ENCODE measurements at places on chromosomes 7 and 10.
A peak's percentile ranks its signal among the peaks of the same experiment; 100 is the strongest.

GRCh38 chr7:81301815-81302214 is 383.0 kb upstream of the SEMA3C start:
- DNase-seq, result no peak

GRCh38 chr10:73095481-73096021 is 1.1 kb downstream of the P4HA1 start:
- no peak for DNase-seq

- DNase-seq, result no peak
Measured at GRCh38 chr7:92832534-92833023, 3.8 kb downstream of the CDK6 start.

- peak; percentile 25 for DNase-seq
Measured at GRCh38 chr7:28062197-28062991, 118.2 kb downstream of the JAZF1 start.

DNA sequence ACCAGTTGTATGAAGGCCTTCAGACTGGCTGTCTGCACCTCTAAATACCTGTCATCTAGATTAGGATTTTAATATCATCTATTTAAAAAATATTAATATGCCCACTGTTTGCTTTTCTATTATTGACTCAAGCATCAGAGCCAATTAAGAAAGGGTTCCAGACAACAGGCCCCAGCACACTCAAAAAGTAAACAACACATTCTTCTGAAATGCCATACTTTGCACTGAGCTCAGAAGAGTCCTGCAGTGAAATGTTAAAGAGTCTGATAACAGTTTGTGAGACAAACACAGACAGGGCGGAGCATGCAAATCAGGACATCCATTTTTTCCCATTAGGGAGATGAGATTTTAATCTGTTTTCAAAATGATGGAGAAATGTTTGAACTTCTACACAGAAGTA is 45.9 kb upstream of the KLF6 start:
- DNase-seq, result no peak

DNA sequence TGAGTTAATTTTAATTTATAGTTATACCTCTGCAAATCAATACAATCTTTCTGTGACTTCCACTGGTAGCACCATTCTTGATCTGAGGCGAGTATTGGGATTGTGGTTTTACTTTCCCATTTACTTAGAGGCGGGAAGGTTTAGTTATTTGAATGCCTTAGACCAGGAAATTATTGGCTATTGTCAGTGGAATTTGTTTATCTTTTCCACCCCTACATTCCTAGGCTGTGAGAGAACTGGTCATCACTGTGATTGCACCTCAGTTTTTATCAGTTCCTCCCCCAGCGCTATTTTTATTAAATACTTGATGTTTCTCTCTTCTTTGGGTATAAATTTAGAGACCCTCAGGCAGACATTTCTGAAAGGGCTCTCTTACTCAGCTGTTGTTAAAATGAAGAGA is 29.9 kb downstream of the CDK14 start:
- DNase-seq, result no peak

GRCh38 chr7:155706376-155706775 is 61.9 kb downstream of the RBM33 start:
- DNase-seq, result no peak

GRCh38 chr10:67077376-67077775 is 151.5 kb downstream of the LRRTM3 start:
- DNase-seq, result no peak

DNA sequence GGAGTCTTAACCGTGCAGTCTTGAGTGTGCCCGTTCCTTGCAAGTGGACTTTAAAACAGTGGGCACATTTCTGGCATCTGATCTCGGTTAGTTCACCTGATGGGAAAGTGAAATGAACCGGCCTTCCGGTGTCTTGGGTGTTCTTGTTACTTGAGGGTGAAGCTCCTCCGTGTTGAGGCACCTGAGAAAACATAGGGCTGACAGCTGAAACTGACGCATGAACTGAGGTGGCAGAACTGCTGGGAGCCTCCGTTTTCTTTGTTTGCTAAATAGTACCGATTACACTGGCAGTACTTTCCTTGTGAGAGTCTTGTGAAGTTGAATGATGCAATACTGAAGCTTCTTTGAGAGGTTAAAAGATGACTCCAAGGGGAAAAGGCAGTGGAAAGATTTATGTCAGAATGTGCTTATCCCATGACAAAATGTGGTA is 62.8 kb upstream of the SAMD8 start:
- no peak for DNase-seq

DNA sequence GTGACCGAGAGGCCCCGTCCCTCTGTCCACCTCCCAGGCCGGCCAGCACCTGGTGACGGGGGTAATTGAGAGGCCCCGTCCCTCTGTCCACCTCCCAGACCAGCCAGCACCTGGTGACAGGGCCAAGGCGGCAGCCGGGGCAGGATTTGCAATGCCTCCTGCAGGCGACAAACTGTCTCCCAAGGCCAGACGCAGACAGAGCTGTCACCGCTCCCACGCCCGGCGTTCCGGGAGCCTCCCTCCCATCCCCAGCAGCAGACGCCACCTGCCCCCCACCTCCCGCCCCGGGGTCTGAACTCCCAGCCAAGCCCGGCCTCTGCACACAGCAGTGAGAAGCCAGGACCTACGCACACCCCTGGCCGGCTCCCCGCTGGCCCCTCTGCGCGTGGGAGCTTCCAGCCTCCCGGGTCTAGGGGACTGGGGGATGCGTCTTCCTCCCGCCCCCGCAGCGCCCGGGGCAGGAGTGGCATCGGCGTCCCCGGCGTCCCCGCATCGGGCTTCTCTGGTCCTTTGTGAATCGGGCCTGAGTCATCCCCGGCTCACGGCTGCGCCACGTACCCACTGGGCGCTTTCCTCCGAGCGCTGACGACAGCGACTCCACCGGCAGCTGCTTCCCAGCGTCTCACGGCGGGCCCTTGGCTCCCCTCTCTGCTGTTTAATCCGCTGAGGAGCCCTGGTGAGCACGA is 95.1 kb upstream of the DIP2C start:
- peak; percentile 15 for DNase-seq

DNA sequence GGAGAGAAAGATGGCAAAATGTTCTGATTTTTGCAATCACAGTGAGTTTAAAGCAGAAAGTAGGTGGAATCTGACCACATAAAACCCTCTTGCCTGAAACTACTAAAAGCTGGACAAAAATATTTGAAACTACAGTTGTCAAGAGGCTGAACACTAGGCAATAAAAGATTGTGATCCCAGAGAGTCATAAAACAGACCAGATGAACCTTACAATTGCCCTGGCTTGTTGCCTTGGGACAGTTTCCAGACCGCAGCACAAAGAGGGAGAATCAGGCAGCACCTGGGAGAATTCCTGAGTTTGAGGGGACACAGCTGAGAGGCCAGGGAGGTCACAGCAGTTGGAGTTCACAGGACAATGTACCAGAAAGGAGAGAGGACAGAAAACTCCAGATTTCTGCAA is 107.3 kb upstream of the NANOS1 start:
- DNase-seq, result no peak

GRCh38 chr10:14876764-14877163 is 1.9 kb upstream of the SUV39H2 start:
- DNase-seq, result no peak

DNA sequence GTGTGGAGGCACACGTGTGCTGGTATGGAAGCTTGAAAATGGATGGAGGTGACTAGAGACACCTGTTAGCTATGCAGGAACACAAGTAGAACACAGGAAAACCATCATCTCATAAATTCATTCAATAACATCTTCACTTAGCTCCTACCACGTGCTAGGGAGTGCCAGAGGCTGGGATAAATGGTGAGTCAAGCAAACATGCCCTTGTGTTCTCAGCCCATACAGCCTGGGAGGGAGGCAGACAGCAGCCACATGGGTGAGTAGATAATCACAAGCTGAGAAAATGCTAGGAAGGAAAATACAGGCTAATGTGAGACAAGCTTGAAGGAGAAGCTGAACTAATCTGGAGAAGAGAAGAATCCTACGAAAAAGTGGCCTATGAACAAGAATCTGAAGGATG is 468.0 kb upstream of the ZMIZ1 start:
- no peak for DNase-seq

- DNase-seq, result no peak
Measured at GRCh38 chr7:55127622-55128081, 108.8 kb downstream of the EGFR start.

DNA sequence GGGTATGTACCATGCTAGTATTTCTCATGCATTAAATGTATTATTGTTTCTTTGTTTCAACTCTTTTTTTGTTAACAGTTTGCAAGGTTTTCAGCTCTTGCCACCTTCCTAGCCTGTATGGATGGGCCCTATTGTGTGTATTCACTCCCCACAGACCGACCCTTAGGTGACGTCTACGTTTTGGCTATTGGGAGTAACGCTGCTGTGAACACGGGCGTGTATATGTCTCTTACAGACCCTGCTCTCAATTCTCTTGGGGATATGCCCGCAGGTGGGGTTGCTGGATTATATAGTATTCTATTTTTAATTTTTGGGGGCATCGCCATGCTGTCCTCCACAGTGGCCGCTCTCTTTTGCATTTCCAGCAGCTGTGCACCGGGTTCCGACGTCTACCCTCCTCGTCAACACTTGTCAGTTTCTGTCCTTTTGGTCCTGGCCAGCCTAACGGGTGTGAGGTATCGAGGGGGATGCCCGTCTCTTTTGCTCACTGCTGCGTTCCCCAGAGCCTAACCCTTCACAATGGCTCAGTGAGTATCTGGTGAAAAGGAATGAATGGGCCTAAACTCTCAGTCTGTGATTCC is 64.1 kb upstream of the GNA12 start:
- no peak for DNase-seq

- DNase-seq, result no peak
Measured at GRCh38 chr7:134452419-134452838, 6.5 kb downstream of the AKR1B1 start.

DNA sequence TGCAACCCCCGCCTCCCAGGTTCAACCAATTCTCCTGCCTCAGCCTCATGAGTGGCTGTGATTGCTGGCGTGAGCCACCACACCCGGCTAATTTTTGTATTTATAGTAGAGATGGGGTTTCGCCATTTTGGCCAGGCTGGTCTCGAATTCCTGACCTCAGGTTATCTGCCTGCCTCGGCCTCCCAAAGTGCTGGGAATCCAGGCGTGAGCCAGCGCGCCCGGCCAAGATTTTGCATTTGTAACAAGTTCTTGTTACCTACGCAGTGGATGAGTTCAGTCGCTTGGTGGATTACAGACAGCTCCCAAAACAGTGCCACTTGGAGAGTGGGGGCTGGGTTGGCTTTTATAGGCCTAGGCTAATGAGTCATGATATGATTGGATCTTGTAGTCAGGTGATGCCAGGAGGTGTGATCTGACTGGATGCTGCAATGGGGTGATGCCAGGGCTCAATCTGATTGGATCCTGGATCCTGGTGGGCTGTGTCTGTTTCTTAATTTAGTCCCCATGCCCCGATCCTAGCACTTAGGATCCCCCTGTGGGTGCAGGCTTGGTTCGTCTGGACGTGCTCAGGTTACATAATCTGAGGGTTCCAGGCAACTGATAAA is 20.3 kb downstream of the SBDS start:
- no peak for DNase-seq

GRCh38 chr10:72318418-72319262 is 36.1 kb downstream of the DNAJB12 start:
- no peak for DNase-seq

- no peak for DNase-seq
Measured at GRCh38 chr10:58086144-58086762, 181.4 kb downstream of the IPMK start.

- DNase-seq, result no peak
Measured at GRCh38 chr7:4549681-4550080, 132.4 kb upstream of the FOXK1 start.

DNA sequence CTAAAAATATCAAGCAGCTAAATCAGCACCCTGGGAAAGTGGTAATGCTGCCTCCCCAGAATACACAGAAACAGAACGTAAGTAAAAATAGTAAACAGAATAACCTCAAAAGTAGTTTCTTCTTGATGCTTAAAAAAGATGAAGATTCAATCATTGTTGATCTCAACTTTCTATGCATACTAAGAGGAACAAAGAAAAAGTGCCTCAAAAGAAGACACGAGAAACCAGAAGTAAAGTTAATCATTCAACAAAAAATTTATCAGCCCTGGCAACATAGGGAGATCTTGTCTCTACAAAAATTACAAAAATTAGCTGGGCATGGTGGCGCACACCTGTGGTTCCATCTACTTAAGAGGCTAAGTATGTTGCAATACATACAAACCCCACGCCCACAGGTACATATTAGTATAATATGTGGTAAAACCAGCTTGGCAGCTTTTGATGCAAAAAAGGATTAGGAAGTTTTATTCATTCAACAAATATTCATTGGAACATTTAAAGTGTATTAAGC is 153.7 kb downstream of the NRBF2 start:
- DNase-seq, result no peak

GRCh38 chr7:155809332-155809946 is 2.8 kb downstream of the SHH start:
- no peak for DNase-seq

GRCh38 chr10:127441350-127442219 is 107.5 kb upstream of the NPS start:
- no peak for DNase-seq

DNA sequence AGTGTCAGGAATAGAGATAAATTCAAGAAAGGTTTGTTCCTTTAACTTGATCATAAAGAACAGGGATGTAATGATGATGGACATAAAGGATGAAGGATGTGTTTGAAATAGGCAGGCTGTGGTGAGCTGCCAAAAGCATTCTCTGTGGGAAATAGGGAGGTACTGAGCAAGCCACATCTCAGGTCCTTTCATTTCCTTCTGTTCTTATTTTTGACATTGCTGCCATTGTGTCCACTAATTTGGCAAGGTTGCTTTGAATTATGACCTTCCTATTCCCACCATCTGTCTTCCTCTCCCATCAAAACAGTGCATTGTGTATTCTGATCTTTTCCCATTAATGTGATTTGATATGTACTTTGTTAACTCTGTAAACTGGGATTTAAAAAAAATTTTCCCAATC is 9.4 kb downstream of the SCRN1 start:
- DNase-seq, result no peak

DNA sequence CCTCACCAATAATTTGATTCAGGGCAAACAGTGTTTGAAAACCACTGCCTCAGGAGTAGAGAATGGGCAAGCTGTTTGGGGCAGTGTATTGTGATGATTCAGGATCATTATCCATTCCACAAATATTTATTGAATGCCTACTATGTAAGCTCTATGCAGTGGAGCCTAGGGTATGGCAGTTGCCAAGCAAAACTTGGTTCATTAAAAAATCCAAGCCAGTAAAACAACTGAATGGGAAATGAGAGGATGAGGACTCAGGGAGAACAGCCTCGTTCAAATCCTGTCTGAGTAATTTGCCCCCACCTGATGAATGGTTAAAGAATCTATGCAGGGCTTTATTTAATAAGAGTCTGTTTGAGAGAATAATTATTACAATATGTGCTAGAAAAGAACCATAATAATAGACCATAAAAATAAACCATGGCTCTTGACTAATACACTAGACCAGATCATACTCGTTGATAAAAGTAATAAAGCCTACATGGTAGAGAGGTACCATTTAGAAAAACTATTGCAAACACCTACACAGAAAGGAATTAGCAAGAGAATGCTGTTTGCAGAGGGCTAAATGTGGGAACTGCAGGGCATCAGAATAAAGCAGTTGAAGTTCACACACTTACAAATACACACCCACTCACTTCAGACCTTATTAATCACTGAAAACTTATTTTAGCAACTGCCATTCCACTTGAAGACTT is 71.7 kb downstream of the CREB5 start:
- DNase-seq, result no peak
